Activated CD4-positive, alpha-beta memory T cell treated with anti-CD3 and anti-CD28 coated beads, Interleukin-2, amount 10 ng/mL, durations not matched to agents 7 days and 5 days (primary cell): ENCODE measurements at places on chromosomes 3 and 15.
A peak's percentile ranks its signal among the peaks of the same experiment; 100 is the strongest.

GRCh38 chr3:42902257-42902656, 3.7 kb upstream of the ZNF662 start:
- DNase-seq: no peak
- H3K27me3 ChIP-seq: peaks cover 31% of the 10 kb centered on the region
- no peak overlapping the region for H3K27ac ChIP-seq
- peaks cover 36% of the 10 kb centered on the region for H3K4me1 ChIP-seq
- peaks cover 43% of the 10 kb centered on the region for H3K36me3 ChIP-seq

DNA sequence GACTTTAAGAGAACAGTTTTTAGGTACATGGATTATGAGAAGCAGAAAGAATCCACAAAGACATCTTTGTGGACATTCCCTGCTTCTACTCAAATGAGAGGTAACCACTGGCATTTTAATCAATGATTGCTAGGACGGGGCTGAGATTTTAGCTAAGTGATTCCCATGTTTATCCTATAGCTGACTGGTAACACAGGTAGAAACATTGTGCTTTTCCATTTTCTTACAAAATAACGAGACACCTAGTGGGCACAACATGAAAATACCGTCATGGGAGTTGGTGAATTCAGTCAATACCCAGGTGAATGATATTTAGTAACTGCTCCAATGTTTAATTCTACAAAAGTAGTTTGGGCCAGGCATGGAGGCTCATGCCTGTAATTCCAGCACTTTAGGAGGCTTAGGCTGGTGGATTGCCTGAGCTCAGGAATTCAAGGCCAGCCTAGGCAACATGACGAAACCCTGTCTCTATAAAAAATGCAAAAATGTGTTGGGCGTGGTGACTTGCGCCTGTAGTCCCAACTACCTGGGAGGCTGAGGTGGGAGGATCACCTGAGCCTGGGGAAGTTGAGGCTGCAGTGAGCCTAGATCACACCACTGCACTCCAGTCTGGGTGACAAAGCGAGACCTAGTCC, 37.2 kb upstream of the DENND4A start:
- H3K27me3 ChIP-seq: no peaks in the 10 kb centered on the region
- peaks cover 60% of the 10 kb centered on the region for H3K4me1 ChIP-seq
- peaks cover 6% of the 10 kb centered on the region for H3K36me3 ChIP-seq
- peak overlapping the region; percentile 86 for H3K27ac ChIP-seq

DNA sequence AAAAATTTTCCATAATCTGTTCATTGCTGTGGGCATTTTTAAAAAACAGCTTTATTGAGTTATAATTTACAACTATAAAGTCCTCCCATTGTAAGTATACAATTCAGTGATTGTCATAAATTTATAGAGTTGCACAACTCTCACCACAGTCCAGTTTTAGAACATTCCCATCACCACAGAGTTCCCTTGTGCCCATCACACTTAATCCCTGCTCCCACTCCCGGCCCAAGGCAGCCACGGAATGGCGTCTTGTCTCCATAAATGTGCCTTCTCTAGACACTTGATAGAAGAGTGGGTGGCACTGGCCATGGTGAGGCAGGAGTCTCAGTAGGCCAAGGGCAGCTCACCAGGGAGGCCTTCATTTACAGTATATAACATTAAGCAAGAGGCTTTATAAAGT, 6.3 kb downstream of the TSEN2 start:
- H3K27ac ChIP-seq: no peak overlapping the region
- no peak overlapping the region for H3K4me3 ChIP-seq
- DNase-seq: no peak
- peaks cover 8% of the 10 kb centered on the region for H3K36me3 ChIP-seq

GRCh38 chr3:41138601-41139000, 60.7 kb upstream of the CTNNB1 start:
- H3K36me3 ChIP-seq: no peaks in the 10 kb centered on the region
- H3K4me1 ChIP-seq: no peaks in the 10 kb centered on the region
- no peak for DNase-seq
- peaks cover 6% of the 10 kb centered on the region for H3K27me3 ChIP-seq
- H3K4me3 ChIP-seq: no peak overlapping the region

GRCh38 chr15:31049111-31049510, 52.4 kb downstream of the TRPM1 start:
- H3K4me3 ChIP-seq: no peak overlapping the region
- H3K36me3 ChIP-seq: no peaks in the 10 kb centered on the region
- peaks cover 13% of the 10 kb centered on the region for H3K27me3 ChIP-seq
- H3K27ac ChIP-seq: no peak overlapping the region
- H3K4me1 ChIP-seq: peaks cover 5% of the 10 kb centered on the region
- DNase-seq: no peak

GRCh38 chr3:32392536-32393302, 1.1 kb downstream of the CMTM7 start:
- peak overlapping the region; percentile 97 for H3K4me3 ChIP-seq
- peak overlapping the region; percentile 90 for H3K27ac ChIP-seq
- peaks cover 55% of the 10 kb centered on the region for H3K4me1 ChIP-seq

GRCh38 chr3:43341788-43342187, 55.4 kb downstream of the SNRK start:
- H3K27me3 ChIP-seq: no peaks in the 10 kb centered on the region
- peaks cover 95% of the 10 kb centered on the region for H3K36me3 ChIP-seq
- peaks cover 49% of the 10 kb centered on the region for H3K4me1 ChIP-seq

- H3K36me3 ChIP-seq: no peaks in the 10 kb centered on the region
- no peaks in the 10 kb centered on the region for H3K4me1 ChIP-seq
- DNase-seq: no peak
- no peaks in the 10 kb centered on the region for H3K27me3 ChIP-seq
- H3K27ac ChIP-seq: no peak overlapping the region
These were observed 508.6 kb downstream of the FHIT start for GRCh38 chr3:60742606-60743145.

DNA sequence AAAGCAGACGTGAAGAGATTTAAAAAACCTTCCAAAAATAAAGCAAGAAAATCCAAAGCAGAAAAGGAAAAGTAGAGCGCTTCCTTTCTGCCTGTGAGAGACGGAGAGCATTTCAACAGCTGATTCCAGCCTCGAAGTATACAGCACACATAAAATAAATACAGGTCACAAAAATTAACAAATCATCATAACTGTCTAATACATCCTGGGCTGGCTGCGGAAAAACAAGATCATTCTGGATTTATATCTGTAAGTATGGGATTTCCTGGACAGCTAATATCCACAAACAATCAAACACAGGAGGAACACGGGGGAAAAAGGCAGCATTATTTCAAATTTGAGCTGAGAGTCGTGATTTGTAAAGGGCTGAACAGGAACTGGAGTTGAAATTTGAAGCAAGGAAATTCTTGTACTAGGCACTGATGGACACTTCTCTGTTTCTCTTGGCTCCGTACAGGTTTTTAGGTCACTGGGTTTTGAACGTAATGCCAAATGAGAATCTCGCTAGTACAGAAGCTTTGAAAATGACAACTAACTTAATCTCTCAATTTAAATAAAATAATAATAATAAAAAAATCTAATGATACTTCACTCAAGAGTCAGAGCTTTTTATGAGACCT, 577.7 kb downstream of the FOXP1 start:
- no peak overlapping the region for H3K4me3 ChIP-seq
- H3K27me3 ChIP-seq: no peaks in the 10 kb centered on the region
- no peak for DNase-seq
- peaks cover 52% of the 10 kb centered on the region for H3K4me1 ChIP-seq
- H3K36me3 ChIP-seq: peaks cover 10% of the 10 kb centered on the region

DNA sequence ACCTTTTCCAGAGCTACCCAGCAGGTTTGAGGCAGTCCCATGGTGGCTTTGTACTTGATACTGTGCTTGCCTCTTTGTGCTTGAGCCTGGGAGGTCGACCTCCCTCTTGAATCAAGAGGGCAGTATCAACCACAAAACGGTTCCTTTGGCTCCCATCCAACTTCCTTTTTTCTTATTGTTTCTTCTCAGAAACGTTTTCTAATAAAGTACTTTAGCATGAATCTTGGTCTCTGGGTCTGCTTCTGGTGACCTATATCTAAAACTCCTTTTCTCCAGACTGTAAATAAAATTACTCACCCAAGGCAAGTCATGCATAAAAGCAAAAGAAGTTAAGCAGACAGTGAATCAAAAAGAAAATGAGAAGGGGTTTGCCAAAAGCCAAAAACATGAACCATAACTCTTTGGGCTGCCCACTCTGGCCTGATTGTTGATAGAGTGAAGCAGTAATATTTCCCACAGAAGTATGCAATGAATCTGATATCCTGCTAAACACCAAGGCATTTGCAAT, 112.2 kb upstream of the SLC4A7 start:
- peaks cover 6% of the 10 kb centered on the region for H3K36me3 ChIP-seq
- DNase-seq: no peak
- peak overlapping the region; percentile 53 for H3K27ac ChIP-seq
- no peaks in the 10 kb centered on the region for H3K27me3 ChIP-seq
- H3K4me3 ChIP-seq: no peak overlapping the region
- peaks cover 36% of the 10 kb centered on the region for H3K4me1 ChIP-seq

DNA sequence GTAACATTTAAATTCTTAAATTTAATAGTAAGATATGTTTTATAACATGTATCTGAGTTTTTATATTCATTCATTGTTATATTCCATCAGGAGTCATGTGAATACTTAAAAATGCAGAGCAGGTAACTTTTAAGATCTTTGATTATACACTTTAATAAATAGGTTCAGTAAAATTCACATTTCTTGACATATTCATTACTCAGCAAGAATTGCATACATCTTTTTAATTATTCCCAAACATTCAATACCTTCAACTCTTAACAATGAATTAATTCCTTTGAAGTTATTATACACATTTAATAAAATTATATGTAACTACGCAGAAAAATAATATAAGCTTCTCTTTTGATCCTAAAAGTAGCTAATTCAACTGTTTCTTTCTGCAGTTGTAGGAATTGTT, 105.4 kb downstream of the CNTN4 start:
- no peak overlapping the region for H3K27ac ChIP-seq
- H3K4me1 ChIP-seq: no peaks in the 10 kb centered on the region
- H3K36me3 ChIP-seq: no peaks in the 10 kb centered on the region
- DNase-seq: no peak

GRCh38 chr15:89898614-89899294, 5.0 kb upstream of the AP3S2 start:
- H3K4me3 ChIP-seq: no peak overlapping the region
- peak; percentile 51 for DNase-seq
- no peaks in the 10 kb centered on the region for H3K27me3 ChIP-seq
- no peaks in the 10 kb centered on the region for H3K36me3 ChIP-seq
- peaks cover 9% of the 10 kb centered on the region for H3K4me1 ChIP-seq
- H3K27ac ChIP-seq: no peak overlapping the region

GRCh38 chr3:98731720-98732285, 31.3 kb upstream of the ST3GAL6 start:
- peaks cover 74% of the 10 kb centered on the region for H3K27me3 ChIP-seq
- H3K36me3 ChIP-seq: no peaks in the 10 kb centered on the region
- H3K4me3 ChIP-seq: peak overlapping the region; percentile 68
- DNase-seq: no peak

- H3K27me3 ChIP-seq: peaks cover 3% of the 10 kb centered on the region
- H3K36me3 ChIP-seq: peaks cover 6% of the 10 kb centered on the region
- no peak overlapping the region for H3K4me3 ChIP-seq
- peaks cover 51% of the 10 kb centered on the region for H3K4me1 ChIP-seq
- no peak for DNase-seq
- H3K27ac ChIP-seq: no peak overlapping the region
These were observed 241.4 kb downstream of the NFKBIZ start for GRCh38 chr3:102090721-102091045.

DNA sequence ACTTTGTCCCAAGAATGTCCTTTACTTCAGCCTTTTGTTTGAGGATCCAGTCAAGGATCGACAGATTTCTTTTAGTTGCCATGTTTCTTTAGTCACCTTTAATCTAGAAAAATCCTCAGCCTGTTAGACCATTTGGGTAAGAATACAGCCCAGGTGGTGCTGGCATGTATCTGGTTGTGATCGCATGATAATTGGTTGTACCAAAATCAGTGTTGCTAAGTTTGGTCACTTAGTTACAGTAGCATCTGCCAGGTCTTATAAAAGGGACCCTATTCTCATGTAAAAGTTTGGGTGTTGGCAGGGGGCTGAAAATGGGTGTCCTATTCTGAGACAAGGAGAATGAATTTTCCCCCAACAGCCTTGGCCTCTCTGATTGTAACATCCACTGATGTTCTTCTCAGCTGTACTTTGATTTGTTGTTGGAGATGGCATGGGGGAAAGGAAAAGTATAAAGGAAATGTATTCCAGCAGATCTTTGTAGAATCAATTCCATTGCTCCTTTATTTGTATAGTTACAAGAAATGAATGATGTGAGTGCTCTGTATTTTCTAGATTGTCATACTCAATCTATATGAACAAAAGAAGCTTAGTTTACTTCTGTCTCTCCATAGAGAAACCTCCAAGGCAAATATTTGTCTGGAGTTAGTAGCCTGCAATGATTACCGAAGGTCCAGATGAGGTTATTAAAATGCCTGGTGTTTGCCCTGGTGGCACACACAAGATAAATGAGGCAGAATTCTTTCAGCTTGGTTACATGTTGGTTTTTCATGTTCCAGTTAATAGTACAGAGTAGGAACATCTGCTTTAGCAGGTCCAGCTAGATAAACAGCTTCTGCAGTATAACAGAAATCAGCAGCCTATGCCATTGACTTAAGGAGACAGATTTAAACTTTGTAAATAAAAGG, 65.7 kb downstream of the CMTM8 start:
- H3K4me1 ChIP-seq: peaks cover 40% of the 10 kb centered on the region
- H3K4me3 ChIP-seq: no peak overlapping the region
- H3K27ac ChIP-seq: peak overlapping the region; percentile 52
- H3K27me3 ChIP-seq: no peaks in the 10 kb centered on the region
- DNase-seq: no peak

DNA sequence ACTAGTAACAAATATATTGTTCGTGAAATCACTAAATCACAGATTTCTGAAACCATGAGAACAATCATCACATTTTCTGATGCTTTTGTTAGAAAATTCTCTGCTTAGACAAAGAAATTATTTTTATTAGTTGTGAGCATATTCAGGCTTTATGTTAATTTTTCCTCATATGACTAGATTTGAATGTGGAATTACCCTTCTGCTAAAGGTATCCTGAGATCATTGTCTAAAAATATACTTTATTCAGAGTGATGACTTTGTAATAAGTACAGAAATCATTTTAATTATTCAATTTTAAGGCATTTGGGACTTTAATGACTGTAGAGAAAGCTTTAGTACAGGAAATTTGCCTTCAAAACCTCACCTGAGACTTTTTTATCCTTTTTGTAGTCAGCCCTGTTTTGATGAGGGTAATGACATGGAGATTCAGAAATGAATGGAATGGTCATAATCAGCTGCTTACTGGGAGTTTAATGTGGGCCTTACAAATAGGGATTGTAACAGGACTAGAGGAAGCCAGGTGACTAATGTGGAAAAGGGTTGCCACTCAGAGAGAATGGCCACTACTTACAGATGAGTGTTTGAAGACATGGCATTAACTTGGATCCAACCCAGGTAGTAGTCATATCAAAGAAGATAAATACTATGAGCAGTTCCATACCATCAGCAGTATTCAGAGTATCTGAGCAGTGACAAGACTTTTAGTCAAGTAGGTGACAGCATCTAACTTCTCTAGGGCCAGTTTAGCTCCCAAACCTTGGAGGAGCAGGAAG, 148.3 kb downstream of the MBNL1 start:
- H3K4me3 ChIP-seq: no peak overlapping the region
- H3K27ac ChIP-seq: no peak overlapping the region
- peaks cover 40% of the 10 kb centered on the region for H3K4me1 ChIP-seq
- H3K36me3 ChIP-seq: peaks cover 80% of the 10 kb centered on the region
